ENCODE measurements at places on chromosomes 7 and 10.

GRCh38 chr7:133429371-133429770, 176.5 kb downstream of the EXOC4 start:
- DNase-seq = no peak

GRCh38 chr10:62580396-62580795, 206.2 kb downstream of the ZNF365 start:
- no peak for DNase-seq

DNA sequence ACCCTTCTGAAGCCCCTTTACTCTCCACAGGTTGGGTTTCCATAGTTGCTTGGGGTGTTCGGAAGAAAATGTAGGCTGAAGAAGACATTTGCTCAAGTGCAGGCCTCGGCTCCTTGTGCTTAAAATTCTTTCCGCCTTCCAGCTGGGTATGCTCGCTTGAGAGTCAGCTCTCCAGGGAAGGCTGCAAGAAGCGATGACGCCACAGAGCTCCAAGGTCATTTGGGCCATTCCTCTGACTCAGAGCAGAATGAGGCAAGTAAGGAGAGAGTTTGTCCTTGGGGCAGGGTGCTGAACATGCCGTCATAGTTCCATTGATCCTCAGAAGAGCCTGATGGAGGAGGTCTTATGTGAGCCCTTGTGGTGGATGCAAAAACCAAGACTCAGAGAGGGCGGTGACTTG, 27.4 kb upstream of the HSPA12A start:
- DNase-seq = no peak

- no peak for DNase-seq
Measured at GRCh38 chr10:7255517-7255916, 155.3 kb downstream of the SFMBT2 start.

DNA sequence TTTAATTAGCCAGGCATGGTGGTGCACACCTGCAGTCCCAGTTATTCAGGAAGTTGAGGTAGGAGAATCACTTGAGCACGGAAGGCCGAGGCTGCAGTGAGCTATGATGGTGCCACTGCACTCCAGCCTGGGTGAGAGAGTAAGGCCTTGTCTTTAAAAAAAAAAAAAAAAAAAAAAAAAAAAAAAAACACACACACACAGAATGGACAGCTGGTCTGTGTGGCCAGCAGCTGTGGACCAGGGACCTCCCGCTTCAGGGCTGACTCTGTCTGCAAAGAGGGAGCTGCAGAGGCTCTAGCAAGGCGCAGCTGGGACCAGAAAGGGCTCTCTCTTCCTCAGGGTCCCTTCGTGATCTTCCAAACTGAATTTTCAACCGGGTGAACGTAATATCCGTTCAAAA, 53.6 kb upstream of the DNAAF5 start:
- no peak for DNase-seq

- DNase-seq = no peak
Measured at GRCh38 chr10:10528563-10528910, 489.1 kb upstream of the CELF2 start.

GRCh38 chr7:23242321-23242720, 4.3 kb upstream of the GPNMB start:
- DNase-seq = no peak

GRCh38 chr7:113504691-113505090, 386.3 kb upstream of the SMIM30 start:
- DNase-seq = no peak

Data from stimulated activated CD8-positive, alpha-beta memory T cell treated with anti-CD3 and anti-CD28 coated beads, Interleukin-4, amount 100 ng/mL, for 24 hours (primary cell).